ENCODE measurements at places on chromosomes 16 and 17.

- DNase-seq = no peak
Measured at GRCh38 chr17:78971756-78972506, 7.8 kb downstream of the LGALS3BP start.

- DNase-seq = no peak
Measured at GRCh38 chr17:4018446-4018845, 54.2 kb upstream of the ATP2A3 start.

DNA sequence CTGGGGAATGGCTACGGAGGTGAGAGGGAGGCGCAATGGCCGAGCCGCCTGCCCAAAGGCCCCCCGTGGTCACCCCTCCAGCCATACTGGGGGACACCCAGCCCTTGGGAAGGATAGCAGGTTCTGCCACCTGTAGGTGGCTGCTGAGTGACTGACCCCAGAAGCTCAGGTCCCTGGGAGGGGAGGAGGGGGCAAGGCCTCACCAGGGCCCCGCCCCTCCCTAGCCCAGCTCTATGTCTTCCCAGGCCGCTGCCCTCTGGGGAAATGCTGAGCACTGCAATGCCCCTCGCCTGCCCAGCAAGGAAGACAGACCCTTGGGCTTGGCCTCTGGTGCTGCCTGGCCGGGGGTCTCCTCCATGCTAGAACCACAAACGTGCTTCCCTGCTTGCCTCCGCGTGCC lies 11.4 kb upstream of the CLDN9 start:
- no peak for DNase-seq

DNA sequence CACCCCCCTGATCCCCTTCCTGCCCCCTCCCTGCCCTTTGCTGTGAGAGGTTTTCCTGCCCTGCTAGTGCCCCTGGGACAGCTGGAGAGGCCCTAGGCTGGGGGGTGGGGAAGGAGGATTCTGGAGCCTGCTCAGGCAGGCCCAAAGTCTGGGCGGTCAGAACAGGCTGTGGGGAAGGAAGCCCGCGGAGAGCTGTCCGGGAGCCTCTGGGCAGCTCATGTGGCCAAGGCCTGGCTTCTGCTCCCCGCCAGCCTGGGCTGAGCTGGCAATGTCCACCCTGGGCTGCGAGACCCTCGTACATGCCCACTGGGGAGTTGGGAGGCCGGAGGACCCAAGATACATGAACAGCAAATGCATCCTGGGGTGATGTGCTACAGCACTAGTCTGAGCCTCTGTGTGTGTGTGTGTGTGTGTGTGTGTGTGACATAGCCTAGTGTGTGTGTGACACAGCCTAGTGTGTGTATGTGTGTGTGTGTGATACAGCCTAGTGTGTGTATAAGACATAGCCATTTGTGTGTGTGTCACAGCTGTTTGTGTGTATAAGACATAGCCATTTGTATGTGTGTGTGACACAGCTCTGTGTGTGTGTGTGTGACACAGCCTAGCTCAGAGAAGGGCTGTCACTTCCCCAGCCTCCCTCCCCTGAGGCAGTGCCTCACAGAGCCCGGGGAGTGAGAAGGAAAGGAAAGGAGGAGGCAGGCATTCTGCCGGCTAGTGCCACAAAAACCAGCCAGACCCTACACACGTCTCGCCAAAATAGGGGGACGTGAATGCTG lies 201.4 kb upstream of the CIBAR2 start:
- no peak for DNase-seq

- DNase-seq = no peak
Measured at GRCh38 chr17:19610879-19611278, 37.7 kb upstream of the ALDH3A2 start.

All from activated CD4-positive, alpha-beta T cell treated with anti-CD3 and anti-CD28 coated beads for 24 hours (primary cell).